ENCODE measurements at places on chromosomes 7 and 10.
A peak's percentile ranks its signal among the peaks of the same experiment; 100 is the strongest.

DNA sequence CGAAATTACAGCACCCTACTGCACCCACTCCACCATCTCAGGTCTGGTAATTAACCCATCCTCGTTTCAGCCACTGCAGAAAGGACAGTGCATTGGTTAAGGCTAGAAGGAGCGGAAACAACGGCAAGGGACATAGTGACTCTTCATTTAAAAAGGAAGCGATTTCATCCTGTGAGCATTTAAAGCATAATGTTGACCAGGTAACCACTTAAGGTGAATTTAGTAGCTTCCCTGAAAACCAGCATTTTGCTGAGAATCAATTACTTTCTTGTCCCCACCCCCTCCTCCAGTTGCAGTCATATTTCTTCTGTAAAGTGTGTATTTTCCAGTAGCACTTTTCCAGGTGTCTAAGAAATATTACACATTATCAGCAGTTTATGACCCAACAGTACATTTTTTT lies 821 bp upstream of the JAZF1 start:
- no peak for DNase-seq

DNA sequence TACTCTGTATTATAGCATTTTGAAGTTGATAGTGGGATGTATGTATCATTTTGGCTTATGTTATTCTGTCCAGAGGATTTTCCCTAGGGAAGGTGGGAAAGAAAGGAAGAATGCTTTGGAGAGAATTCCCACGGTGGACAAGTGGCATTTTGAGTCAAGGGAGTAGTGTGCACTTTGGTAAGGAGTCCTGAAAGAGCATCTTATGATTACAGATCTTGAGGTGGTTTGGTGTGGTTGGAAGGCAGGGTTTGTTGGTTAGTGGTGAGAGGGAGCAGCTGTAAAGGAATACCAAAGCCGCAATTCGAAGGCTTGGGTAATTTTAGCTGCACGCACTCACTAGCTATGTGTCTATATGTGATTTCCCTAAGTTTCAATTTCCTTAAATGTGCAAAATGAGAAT lies 16.1 kb downstream of the CCSER2 start:
- DNase-seq = peak; percentile 60

DNA sequence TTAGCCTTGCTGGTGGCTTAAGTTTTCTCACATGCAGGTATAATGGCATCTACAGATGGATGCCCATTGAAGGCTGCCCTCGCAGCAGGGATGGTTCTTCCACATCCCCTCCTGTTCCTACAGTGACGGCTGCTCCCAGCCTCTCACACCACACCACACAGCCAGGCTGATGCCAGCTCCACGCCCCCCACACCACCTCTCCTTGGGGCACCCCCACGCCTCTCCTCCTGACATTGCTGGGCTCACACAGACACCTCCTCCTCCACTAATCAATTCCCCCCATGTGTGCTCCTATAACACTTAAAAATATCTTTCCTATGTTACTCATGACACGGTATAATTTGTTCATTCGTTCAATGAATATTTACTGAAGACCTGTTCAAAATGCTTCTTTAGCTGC lies 244.0 kb downstream of the WDR37 start:
- no peak for DNase-seq

DNA sequence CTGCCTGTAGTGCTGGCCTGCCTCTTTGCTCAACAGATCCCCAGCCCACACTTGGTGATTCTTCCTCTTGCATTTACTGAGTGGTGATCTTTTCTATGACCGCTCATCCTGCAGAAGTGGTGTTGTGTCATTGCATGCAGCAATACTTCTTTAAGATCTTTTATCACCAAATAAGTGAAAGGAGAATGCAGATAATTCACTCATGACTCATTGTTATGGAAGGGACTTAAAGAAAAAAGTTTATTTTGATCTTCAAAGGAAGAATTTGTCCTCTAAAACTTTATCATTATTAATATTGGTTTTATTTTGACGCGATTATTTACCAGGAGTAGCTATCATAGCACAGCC lies 489.1 kb upstream of the CELF2 start:
- no peak for DNase-seq

GRCh38 chr7:111587410-111588064 lies 25.2 kb upstream of the IMMP2L start:
- DNase-seq = no peak

DNA sequence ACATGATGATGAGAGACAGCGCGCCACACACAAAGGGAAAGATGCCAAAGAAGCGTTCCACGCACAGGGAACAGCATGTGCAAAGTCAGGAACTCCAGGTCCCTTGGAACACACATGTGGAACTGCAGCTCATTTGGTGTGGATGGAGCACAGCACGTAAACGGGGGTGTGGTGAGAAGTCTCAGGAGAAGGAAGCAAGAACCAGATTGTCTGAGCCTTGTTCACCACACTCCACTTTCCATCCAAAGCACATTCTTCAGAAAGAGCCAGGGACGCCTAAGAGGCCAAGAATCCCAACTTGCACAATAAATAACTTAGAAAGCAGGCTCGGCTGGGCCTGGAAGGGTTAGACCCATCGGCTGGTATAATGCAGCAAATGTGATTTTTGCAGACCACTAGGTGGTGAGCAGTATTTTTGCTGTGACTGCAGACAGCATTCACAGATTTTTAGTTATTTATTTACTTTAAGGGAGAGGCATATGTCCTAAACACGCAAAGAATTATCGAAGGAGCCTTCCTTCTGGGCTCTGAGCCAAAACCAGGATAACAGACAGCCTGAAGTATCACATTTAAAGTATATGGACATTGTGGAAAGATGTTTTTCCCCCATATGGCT lies 27.9 kb upstream of the ASCC1 start:
- DNase-seq = peak; percentile 32

DNA sequence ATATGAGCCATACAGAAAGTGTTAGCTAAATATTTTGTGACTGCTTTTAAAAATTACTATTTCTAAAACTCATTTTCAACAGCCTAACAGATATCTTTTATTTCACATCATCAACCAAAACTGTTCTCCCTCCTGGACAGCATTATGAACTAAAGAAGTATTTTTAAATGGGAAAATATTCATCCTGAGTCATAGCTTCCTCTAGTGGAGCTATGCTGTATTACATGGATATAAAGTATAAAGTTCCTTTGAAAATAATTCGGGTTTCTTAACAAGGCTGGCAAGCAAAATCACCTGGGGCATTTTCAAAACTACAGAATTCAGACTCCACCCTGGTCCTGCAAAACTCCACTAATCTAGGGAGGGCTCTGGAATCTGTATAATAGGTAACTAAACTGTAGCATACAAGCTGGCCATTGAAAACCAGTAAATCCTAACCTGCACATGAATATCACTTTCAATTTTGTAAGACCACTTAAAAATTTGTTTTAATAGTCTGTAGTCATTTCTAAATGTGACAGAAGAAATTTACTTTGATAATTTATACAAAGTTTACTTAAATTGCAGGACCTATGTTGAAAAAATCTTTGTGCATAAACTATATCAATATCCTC lies 53.5 kb downstream of the SCIN start:
- DNase-seq = no peak

DNA sequence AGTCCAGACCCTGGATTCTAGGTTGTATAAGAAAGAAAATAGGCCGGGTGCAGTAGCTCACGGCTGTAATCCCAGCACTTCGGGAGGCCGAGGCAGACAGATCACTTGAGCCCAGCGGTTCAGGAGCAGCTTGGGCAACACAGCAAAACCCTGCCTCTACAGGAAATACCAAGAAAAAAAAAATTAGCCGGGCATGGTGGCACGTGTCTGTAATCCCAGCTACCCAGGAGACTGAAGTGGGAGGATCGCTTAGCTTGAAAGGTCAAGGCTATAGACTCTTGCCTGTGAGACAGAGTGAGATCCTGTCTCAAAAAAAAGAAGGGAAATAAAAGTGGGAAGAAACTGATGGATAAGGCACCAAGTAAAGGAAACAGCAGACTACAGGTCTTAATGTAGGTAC lies 287.9 kb upstream of the KLF14 start:
- DNase-seq = no peak

DNA sequence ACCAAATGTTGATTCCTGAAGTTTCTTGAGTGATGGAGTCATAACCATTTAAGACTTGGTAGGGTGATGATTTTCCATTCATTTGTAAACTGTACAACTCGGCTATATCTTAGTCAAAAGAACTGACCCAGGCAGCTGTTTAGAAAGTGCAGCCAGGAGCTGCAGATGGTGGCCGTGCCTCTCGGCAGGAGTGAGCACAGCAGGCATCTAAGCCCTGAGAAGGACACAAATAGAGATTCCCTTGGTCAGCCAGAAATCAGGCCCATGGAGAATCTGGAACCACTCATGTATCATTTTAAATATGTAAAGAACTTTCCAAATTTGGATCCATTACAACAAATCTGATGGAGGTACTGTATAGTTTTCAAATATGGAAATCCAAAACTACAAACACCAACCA lies 177.0 kb upstream of the AKR1E2 start:
- no peak for DNase-seq

- no peak for DNase-seq
Observed at GRCh38 chr7:144709066-144709465, 126.8 kb downstream of the TPK1 start.

GRCh38 chr10:87619705-87620104 lies 40.0 kb upstream of the PAPSS2 start:
- no peak for DNase-seq

- no peak for DNase-seq
Observed at GRCh38 chr10:89086801-89087521, 96.4 kb downstream of the FAS start.

DNA sequence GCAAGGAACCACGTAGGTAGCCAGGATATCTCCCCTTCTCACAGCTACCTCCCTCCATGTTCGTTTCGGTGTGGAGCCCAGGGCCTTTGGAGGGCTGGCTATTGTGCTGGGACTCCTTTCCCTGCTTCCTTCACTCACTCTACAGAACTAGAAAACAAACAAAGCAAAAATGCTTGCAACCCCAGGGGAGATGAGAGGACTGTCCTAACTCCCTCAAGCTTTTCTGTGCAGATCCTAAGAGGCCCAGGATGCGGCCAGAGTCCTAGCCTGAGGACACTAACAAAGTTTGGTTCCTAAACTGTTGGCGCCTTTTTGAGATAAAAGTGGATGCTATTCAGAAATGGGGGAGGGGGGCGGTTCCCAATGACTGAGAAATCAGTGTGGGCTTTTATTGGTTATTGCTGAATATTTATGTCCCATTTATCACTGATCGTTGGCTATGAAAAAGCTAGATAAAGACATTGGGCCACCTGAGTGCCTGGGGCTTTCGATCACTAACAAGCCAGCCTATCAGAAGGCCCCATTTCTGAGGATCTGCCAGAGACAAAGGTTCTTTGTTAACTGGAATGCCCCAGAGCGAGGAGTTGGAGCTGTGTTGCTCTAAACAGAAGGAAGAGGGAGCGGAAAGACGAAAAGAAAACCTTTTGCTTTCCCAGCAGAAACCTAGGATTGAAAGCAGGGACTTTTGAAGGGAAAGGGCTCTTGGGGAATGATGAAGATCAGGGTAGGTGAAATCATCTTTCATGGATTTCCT lies 95.2 kb upstream of the EGR2 start:
- no peak for DNase-seq

- no peak for DNase-seq
Observed at GRCh38 chr7:130090745-130091532, 20.6 kb downstream of the KLHDC10 start.

GRCh38 chr10:89792187-89792586 lies 90.8 kb downstream of the KIF20B start:
- DNase-seq = no peak

DNA sequence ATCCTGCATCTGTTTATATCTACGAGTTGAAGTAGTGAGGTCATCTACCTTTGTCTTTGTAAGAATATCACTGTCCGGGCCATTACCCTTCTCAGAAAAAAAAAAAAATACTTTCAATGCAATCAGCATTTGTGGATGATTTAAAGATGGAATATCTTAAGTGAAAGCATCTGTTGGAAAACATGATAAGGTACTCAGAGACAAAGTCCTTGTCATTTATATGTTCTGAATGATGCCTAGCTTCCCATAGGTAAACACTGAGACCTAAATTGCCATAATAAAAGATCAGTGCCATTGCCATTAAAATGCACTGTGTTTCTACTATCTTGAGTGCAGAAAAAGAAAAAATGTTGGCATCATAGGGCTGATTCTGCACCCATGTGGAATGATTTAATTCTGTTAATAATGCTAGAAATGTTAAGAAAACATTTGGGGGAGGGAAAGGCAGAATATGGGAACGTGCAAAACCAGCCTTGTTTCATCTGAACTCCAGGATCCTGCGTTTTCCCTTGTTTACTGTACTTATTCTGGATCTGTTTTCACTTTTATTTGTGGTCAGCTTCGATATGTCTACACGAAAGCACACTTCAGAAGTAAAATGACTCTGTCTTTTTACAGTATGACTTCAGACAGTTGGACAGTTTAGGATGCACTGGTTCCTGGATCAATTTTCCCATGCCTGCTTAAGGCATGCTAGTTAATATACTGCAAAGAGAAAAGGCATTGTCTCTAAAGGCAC lies 669.8 kb downstream of the SUGCT start:
- DNase-seq = no peak

DNA sequence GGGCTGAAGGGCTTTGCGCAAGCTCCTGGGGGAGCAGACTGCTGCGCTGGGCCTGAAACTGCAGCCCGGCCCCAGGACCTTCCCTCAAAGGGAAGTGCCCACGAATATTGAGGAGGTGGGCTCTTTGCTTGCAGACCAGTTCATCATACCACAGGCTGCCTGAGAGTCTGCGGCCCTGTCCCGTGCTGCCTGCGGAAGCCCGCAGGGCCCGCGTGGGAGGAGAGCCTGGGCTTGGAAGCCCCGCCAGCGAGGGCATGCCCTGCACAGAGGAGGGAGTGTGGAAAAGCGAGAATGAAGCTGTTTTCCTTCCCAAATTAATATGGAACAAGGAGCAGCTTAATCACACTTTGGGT lies 83.6 kb upstream of the MKI67 start:
- DNase-seq = no peak

DNA sequence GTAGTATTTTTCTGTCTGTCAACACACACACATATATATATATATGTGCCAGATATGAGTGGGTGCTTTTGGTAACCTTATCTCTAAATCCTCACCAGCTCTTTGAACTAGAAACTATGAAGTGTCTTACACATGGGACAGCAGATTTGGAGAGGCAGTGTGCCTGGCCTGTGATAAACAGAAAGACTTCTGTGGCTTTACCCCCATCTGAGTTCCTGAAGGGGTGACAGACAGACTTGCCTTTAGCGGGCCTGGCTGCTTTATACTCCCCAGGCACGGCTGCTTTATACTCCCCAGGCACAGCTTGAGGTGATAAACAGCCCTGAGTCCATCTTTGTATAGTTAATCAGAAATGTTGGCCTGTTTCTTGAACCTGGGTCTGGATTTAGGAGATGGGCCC lies 5.6 kb downstream of the BAG3 start:
- peak; percentile 37 for DNase-seq

DNA sequence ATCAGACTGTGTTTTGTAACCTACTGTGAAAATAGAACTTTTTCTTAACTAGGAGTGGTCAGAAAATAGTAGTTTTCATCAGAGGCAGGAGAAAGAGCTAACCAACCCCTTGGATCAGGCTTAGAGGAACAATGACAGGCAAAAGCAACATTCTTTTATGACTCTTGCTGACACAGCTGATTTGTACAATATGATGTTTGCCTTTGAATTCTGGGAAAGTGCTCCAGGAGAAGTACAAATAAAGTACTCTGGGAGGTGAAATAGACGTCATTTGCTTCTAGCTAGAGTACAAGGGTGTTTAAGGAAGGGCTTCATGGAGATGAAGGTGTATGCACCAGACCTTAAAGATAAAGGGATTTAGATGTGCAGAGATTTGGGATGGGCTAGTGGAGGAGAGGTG lies 75.1 kb upstream of the KIAA1217 start:
- DNase-seq = no peak
